ENCODE measurements at places on chromosomes 2 and 18.

- no peak for DNase-seq
Observed at GRCh38 chr2:9364373-9364772, 59.0 kb downstream of the ITGB1BP1 start.

DNA sequence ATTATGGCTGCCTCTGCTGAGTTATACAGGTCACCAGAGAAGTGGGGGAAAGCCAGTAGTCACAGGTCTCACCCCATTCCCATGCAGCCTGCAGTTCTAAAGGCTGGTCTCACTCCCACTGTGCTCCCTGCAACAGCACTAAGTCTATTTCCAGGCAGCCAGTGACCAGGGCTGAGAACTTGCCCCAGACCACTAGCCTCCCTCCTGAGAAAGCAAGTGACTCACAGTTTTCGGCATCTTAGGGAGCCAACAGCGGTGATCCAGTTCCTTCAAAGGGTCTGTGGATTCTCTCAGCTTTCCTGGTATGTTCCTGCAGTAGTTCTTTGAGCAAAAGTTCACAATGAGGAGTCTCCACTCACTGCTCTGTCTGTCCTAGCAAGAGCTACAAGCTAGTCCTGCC lies 329.6 kb upstream of the MAP2 start:
- no peak for DNase-seq

DNA sequence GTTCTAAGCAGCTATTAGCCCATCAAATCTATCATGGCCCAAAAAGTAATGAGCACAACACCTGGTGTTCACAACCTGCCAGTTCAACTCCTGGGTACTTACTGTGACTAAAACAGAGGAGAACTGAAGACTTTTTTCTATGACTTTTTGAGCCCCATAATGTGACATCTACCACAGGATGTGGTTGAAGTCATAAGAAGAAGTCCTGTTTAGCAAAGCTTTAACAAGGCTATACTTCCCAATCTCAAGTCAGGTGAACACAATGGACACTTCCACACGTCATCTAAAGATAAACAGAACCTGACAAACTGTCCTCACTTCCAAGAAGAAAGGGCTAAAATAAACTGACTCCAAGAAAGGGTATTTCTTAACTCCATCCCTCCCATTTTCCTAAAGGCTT lies 138.8 kb downstream of the ATAD2B start:
- DNase-seq: no peak

GRCh38 chr2:182625814-182626213 lies 90.2 kb upstream of the DNAJC10 start:
- peak; percentile 59 for DNase-seq

DNA sequence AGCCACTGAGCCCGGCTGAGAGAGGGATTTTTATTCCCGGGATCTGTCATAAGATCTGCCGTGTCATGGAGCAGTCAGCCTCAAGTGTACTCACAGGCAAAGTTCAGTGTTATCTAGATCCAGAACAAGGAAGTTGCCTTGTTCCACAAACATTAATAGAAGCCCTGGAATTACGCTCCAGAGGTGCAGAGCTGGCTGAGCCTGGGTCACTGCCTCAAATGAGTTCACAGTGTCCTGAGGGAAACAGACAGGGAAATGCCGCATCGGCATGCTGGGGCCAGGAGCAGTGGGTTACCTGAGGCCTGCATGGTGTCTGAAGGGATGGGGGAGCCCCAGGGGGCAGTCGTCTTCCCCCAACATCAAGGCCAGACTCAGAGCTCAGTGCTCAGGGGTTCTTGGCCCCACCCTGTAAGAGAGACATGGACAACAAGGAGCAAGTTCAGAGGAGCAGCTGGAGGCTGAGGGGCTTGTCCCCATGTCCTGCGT lies 42.7 kb upstream of the ODC1 start:
- DNase-seq: no peak

DNA sequence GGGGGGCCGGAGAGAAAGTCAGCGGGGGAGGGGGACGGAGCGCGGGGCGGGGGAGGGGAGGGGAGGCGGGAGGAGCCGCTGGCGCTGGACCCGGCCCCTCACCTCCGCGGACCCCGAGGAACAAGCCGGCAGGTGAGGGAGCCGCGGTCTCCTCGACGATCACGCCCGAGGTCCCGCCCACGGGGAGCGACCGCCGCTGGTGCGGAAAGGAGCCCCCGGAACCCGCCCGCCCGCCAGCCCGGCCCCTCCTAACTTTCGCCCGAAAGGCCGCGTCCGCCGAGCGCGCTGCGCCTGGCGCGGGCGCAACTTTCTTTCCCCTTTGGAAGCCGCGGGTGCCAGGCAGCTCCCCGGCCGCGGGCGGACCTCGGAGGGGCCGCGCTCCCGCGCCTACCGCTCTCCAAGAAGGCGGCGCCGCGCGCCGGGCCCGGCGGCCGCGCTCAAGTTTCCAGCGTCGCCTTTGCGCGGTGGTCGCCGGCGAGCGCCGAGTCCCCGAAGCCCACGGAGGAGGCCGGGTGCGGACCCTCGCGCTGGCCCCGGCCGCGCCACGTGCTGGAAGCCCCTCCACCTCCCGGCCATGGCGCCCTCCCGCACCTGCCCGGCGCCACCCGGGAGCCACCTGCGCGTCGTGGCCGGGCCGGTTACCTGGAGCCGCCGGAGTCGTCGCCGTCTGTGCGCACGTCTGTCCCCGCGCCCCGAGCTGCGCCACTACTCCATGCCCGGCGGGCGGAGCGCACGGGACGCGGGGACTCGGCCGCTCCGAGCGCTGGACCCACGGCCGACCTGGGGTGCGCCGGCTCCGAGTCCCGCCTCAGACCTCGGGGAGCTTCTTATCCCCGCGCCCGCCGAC lies at the start of gene ALKAL2:
Gene ALKAL2 (minus strand): TSS at position 181 of the 847 bp plus-strand sequence. CDS start 256 bp downstream, outside the sequence.
- DNase-seq: no peak

DNA sequence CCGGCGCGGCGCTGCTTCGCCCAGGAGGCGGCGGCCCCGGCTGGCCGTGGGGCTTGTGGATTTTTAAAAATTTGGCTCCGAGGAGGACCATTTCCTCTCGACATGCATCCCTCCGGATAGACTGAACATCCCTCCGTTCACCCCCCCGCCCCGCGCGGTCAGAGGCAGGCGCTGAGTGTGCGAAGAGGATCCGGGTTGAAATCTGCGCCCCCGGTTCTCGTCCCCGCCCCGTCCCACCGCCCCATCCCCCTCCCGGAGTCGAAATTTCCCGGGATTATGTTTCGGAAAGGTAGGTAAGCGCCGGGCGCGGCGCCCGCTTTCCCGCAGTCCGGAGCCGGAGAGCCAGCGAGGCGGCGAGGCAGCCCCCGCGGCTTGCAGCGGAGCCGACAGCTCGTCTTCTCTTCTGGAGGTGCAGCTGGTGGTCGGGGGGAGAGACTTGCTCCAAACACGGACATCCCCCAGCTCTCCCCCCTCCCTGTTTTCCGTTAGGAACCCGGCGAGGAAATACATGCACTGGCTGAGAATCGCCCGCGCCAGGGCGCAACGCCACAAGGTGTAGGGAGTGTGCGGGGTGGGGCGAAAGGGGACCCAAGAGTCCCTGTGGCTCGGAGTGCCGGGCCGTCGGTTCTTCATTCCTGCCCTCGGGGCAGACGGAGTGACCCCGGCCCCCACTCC lies at the start of gene PRKCE:
Gene PRKCE (plus strand): TSS at position 261 of the 675 bp plus-strand sequence.
- DNase-seq: peak; percentile 44

GRCh38 chr2:8481463-8482009 lies 200.3 kb upstream of the ID2 start:
- no peak for DNase-seq

- no peak for DNase-seq
Observed at GRCh38 chr18:63113899-63114565, 205.5 kb downstream of the BCL2 start.

GRCh38 chr2:8522687-8523086 lies 159.2 kb upstream of the ID2 start:
- DNase-seq: no peak

DNA sequence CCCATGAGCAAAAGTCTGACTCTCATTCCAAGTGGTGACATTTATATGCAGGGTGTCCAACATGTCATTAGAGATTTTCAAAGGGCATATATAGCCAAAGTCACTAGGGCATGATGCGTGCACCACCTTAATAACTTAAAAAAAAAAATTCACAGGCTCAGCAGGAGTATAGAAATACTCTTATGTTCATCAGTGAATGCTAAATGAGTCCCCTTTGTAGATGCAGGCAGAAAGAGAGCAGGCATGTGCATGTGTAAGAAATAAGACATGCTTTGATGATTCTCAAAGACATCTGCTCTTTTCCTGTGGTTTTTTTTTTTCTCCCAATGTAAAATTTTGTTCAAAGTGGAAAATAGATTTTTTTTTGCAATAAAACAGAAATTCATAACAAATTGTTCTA lies 112.3 kb upstream of the AQP4 start:
- no peak for DNase-seq

DNA sequence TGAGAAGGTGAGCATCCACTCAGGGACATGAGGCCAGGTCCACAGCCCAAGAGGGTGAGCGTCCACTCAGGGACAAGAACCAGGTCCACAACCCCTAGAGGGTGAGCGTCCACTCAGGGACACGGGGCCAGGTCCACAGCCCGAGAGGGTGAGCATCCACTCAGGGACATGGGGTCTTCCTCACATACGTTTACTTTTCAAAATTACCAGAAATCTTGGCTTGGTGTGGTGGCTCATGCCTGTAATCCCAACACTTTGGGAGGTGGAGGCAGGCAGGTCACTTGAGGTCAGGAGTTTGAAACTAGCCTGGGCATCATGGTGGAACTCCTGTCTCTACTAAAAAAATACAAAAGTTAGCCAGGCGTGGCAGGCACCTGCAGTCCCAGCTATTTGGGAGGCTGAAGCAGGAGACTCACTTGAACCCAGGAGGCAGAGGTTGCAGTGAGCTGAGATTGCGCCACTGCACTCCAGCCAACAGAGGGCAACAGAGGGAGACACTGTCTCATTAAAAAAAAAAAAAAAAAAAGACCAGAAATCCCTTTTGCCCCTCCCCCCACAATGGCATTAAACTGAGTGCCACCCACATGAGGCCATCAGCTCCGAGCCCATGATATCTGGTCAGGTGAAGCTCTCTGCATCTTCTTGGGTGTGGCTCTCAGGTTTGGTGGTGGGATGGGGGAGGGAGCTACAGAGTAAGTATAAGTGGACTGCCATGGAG lies 9.0 kb upstream of the MBP start:
- DNase-seq: no peak

- DNase-seq: no peak
Observed at GRCh38 chr2:38700113-38700785, 34.3 kb downstream of the GALM start.

- no peak for DNase-seq
Observed at GRCh38 chr2:118309257-118309945, 221.1 kb downstream of the INSIG2 start.

DNA sequence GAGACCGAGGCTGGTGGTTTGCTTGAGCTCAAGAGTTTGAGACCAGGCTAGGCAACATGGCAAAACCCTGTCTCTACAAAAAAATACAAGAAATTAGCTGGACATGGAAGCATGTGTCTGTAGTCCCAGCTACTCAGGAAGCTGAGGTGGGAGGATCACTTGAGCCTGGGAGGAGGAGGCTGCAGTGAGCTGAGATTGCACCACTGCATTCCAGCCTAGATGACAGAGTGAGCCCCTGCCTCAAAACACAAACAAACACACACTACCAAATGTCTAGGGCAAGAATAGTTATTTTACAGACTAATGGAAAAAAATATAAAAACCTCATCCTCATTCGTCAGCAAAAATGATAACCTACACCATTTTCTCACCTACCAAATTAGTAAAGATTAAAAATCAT lies 15.3 kb downstream of the BUB1 start:
- DNase-seq: no peak
